ENCODE measurements at places on chromosomes 12 and 14.

- DNase-seq, result no peak
These were observed 7.2 kb upstream of the FOXN3 start for GRCh38 chr14:89424241-89424640.

- no peak for DNase-seq
These were observed 87.1 kb downstream of the VEZT start for GRCh38 chr12:95304673-95305198.

- no peak for DNase-seq
These were observed 159.5 kb downstream of the TMEM132C start for GRCh38 chr12:128426511-128426910.

DNA sequence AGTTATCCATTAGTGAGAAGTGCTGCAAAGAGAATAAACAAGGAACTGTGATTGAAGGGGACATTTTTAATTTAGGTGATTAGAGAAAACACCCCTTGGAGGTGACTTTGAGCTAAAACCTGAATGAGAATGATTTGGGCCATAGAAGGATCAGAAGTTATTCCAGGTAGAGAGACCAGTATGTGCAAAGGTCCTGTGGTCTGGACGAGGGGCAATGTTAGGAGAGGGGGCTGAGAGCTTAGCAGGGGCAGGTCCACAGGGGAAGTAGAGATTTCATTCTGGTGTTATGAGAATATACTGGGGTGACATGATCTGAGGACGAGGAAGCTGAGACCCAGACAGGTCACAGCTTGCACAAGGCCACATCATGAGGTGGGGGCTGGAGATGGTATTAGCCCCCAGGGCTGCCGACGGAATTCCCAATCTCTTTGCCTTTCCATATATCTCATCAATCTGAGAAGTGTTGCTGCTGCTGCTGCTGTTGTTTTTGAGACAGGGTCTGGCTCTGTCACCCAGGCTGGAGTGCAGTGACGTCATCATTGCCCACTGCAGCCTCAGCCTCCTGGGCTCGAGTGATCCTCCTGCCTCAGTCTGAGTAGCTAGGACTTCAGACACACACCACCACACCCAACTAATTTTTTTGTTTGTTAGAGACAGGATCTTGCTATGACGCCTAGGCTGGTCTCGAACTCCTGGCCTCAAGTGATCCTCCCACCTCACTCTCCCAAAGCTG, 55.6 kb downstream of the KCTD10 start:
- no peak for DNase-seq

DNA sequence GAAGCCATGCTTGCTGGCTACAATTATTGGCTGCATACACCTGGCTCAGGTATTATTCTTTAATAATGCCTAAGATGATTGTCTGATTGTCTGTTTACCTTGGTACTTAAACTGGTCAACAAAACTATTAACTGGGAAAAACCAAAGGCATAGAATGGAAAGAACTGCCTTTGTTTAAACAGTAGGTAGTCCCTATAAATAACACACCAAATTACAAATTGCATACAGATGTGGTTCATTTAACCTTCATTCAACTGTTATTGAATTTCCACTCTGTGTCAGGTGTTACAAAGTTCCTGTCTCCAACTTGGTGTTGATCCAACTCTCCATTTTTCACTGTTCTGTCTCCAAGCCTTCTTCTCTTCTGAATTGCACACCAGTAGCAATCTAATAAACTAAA, 79.8 kb upstream of the FSCB start:
- no peak for DNase-seq

- no peak for DNase-seq
These were observed 386.4 kb downstream of the RGS6 start for GRCh38 chr14:72318648-72319047.
